GM23248 (cell line): ENCODE measurements at places on chromosomes 1 and 21. TPM values are rescaled to one million over a fixed set of nuclear protein-coding genes. Genes with fewer than 3 reads are reported as not detected.

GRCh38 chr1:200438911-200439310 lies 29.1 kb upstream of the ZNF281 start:
- DNase-seq = peak; percentile 66
- no peak overlapping the region for H3K4me3 ChIP-seq
- H3K27me3 ChIP-seq = no peaks in the 10 kb centered on the region
- no peaks in the 10 kb centered on the region for H3K36me3 ChIP-seq

Gene WNT9A
- polyA plus RNA-seq = 0.09 and 0.29 TPM in 2 replicates

- no peak overlapping the region for H3K4me3 ChIP-seq
- DNase-seq = no peak
- H3K27ac ChIP-seq = no peak overlapping the region
- no peaks in the 10 kb centered on the region for H3K4me1 ChIP-seq
- H3K36me3 ChIP-seq = no peaks in the 10 kb centered on the region
These were observed 17.3 kb downstream of the WDR47 start for GRCh38 chr1:109024646-109025045.

DNA sequence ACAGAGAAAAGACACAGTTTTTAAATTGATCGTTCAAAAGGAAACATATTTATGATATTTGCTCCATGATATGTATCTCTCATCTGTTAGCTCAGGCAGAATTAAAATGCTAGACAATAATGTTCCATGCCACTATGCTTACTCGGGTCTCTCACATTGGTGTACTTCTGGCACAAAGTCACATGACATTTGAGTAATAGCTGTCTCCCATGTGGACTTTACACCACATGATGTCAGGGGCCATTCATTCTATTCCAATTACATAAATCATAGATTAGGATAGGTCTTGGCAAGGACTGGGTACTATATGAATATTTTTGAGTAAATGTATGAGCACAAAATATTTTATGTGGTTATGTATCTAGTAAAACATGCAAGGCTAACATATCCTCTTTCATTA lies 648.4 kb downstream of the PLA2G4A start:
- no peaks in the 10 kb centered on the region for H3K4me1 ChIP-seq
- no peak for DNase-seq
- H3K27ac ChIP-seq = no peak overlapping the region
- no peaks in the 10 kb centered on the region for H3K36me3 ChIP-seq
- no peak overlapping the region for H3K4me3 ChIP-seq
- no peaks in the 10 kb centered on the region for H3K27me3 ChIP-seq

GRCh38 chr1:110440877-110441276 lies 10.1 kb upstream of the PROK1 start:
- no peaks in the 10 kb centered on the region for H3K27me3 ChIP-seq
- H3K36me3 ChIP-seq = no peaks in the 10 kb centered on the region
- peak; percentile 72 for DNase-seq

Gene SCCPDH
- 37.5 and 40.3 TPM in 2 replicates for polyA plus RNA-seq
